ENCODE measurements at places on chromosomes 16 and 17.

GRCh38 chr17:10761281-10761680, 31.5 kb upstream of the TMEM220 start:
- DNase-seq = no peak

DNA sequence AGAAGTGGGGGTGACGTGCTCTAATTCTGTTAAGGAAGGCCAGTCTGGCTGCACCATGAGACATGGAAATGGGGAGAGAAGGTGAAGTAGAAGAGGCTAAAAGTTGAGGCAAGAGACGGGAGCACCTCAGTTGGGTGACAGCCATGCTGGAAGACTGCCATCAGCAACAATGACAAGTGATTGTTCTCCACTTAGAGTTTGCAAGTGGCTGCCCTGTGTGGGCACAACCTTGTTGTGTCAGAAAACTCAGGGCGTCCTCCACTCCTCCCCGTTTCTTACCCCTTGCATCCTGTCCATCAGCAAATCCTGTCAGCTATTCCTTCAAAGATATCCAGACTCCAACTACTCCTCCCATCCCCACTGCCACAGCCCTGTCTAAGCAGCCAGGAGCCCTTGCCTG, 17.6 kb downstream of the CES1 start:
- DNase-seq = no peak

GRCh38 chr17:19386051-19386929, 700 bp downstream of the MFAP4 start:
- peak; percentile 96 for DNase-seq

DNA sequence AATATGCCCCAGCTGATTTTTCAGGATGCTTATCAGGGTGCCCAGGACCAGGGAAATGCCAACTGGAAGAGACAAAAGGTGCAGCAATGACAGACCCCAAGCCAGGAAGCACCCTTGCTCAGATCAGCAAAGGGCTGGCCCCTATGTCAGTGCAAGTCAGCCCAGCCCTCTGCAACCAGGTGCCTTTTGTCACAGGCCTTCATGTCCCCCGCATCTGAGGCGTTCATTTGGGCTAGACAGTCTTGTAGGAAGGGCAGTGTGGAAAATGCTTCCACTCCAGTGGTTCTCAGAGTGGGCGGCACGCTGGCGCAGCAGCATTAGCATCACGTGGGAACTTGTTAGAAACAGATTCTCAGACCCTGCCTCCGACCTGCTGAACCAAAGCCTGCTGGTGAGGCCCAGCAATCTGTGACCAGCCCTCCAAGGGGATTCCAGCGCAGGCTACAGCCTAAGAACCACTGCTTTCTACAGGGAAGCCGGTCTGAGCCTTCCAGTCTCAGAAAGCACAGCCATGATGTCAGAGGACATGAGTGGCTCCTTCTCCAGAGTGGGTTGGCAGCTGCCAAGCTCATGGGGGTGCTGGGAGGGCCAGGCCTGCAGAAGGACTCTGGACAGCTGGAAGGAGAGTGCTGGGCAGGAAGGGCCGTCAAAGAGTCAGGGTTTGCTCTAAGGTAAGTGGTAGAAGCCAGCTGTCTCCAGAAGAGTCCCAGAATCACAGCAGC, 13.1 kb downstream of the SLC47A2 start:
- DNase-seq = no peak

- DNase-seq = no peak
Measured at GRCh38 chr16:71775949-71776348, 32.7 kb downstream of the AP1G1 start.

GRCh38 chr16:55035029-55035428, 104.4 kb downstream of the IRX5 start:
- peak; percentile 5 for DNase-seq

- DNase-seq = no peak
Measured at GRCh38 chr17:44942456-44942855, 5.1 kb downstream of the KIF18B start.

DNA sequence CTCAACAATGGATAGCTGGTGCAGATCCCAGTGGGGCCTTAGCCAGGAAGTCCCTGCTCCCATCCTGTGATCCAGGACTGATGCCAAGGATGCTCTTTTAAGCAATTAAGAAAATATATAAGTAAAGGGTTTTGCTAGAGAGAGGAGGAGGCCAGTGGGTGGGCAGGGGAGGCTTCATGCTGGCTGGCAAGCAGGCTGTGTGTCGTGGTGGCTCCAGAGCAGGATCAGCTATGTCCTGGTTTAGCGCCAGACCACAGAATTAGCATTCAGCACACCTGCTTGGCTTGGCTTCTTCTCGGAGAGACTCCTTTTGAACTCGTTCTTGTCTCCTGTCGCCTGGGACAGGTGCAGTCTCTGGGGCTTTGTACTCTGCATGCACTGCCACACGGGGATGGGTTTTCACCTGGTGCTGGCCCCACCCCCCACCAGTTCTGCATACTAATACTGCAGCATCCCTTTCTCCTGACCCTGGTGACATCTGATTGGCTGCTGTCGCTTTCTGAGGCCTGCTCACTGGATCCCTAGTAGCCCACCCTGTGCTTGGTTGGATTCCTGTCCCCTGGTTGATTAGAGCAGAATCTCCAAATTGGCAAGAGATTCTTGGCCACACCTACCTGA, 66.1 kb downstream of the PLD6 start:
- no peak for DNase-seq

DNA sequence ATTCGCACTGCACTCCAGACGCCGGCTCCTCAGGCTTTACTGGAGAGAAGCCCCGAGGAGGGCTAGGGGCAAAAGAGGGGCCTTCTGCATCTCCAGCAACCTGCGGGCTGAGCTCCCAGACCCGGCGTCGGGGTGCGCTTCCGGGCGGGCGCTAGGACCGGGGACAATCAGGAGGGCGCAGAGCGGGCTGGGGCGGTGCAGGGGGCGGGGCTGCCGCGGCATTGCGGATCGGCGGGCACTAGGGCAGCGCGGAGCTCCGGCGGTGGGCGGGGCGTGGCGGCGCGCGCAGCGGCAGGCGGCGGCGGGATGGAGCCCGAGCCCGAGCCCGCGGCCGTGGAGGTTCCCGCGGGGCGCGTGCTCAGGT, at the start of gene TSEN54:
Gene TSEN54, plus strand, starts transcription at position 274 of the 364 bp plus-strand sequence. Its CDS starts 33 bp downstream, at position 307.
- DNase-seq = peak; percentile 76

DNA sequence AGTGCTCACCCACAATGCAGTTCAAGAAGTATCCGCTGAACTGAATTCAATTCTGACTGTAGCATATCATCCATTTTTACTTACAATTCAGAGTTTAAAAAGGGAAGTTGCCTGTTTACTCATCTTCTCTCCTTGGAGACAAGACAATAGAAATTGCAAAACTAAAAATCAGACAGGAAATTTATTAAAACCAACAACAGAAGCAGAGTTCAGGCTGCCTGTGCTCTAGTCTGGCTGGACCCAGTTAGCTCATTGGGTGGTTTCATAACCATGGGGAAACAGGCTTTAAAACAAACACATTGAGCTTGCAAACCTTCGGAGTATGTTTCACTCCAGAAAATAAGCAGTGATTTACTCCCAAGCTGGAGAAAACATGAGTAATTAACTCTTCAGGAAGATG, 321.4 kb downstream of the GRIN2A start:
- peak; percentile 51 for DNase-seq

DNA sequence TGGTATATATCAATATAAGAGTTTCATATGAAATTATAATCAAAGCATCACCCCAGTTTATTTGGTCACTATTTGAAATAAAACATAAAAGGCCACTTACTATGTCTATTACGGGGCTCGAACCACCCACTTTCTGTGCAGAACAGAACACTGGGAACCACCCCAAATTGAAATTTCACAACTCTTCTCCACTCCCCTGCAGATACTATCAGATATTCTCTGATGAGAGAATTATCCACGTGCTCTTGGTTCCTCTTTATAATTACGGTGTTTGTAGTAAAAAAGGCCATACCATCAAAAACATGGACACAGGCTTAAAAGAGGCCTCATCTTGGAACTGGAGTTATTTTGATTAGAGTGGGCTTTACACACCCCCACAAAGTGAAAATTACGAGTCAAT, 82.8 kb downstream of the WDR59 start:
- no peak for DNase-seq

GRCh38 chr17:14950686-14951085, 314.4 kb downstream of the PMP22 start:
- DNase-seq = no peak

- DNase-seq = no peak
Measured at GRCh38 chr17:78401246-78401645, 22.8 kb downstream of the PGS1 start.

- no peak for DNase-seq
Measured at GRCh38 chr17:51913491-51914205, 244.9 kb downstream of the CA10 start.

DNA sequence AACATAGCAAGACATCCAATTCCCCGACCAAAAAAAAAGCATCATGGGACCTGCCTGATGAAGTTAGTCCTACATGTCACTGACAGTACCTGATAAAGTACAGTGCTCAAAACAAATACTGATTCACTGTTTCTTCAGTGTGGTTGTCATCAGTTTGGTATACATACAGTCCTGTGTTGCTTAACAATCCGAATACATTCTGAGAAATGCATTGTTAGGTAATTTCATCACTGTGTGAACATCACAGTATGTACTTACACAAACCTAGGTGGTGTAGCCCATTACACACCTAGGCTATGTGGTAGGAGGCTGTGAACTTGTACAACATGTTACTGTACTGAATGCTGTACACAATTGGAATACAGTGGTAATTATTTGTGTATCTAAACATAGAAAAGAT, 19.0 kb upstream of the FA2H start:
- DNase-seq = no peak

DNA sequence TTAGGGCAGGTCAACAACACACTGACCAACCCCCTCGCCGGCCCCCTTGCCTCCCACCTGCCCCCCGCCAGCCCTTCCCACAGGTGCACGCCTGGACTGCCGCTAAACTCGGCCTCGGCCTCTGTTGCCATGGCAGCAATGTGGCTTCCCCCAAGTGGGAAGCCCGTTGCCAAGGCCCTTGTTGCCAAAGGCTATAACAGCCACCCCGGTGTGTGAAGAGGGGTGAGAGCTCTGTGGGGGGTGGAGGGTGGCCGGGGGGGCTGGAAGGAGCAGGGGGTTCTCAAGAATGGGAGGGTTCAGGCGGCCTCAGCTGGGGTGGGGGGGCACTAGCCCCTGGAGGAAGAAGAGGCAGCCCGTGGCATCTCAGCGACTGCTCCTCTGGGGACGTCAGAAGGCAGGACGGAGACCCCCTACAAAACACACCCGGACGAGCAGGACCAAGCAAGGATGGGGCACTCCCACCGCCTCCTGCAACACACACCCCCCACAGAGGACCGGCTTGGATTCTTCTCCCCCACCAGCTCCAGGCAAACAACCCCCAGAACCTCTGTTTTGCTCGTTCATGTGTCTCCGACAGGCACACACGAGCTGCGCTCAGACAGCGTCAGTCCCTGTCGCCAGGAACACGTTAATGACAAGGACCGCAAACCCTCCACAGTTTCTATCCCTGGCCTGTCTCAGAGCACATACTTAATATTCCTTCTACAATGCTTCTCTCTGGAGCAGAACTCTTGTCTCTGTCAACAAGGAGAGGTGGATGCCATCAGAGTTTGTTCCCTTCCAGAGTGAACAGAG, 55.7 kb downstream of the ABR start:
- no peak for DNase-seq

DNA sequence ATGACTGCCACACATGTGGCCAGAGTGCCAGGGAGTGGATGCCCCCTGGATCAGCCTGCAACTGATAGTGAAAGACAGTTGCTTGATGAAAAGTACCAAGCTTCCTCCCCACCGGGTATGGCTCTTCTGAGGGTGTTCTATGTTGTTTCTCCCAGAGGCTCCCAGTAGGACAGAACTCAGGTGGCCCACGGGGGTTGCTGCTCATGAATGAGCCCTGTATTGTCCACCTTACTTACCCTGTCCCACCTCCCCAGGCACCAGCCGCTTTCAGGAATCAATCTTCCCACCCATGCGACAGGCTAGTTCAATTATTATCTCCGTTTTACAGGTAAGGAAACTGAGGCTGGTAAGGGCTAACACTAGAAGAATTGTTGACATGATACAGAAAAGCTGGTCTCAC, 34.9 kb upstream of the RGS9 start:
- DNase-seq = no peak

GRCh38 chr17:69350911-69351310, 24.0 kb upstream of the ABCA5 start:
- no peak for DNase-seq

- no peak for DNase-seq
Measured at GRCh38 chr16:86432048-86432447, 78.3 kb upstream of the FOXF1 start.

DNA sequence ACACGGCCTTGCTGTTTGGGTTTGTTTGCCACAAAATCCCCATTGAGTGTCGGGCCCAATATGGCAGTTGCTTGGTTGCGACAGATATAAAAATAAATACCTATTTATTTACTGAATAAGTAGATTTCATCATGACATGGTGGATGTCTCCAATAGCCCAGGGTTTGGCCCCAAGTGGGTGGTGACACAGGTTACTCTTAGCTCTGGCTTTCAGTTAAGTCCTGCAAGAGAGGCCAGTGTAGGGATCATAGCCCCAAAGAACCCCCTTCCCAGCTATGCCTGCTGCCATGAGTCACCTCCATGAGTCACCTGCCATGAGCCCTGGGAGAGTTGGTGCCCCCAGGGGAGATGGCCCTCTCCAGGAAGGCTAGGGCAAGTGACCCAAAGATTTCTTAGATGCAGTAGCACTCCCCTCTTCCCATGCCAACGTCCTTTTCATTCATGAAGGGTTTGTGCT, 78.7 kb upstream of the LGALS9 start:
- peak; percentile 68 for DNase-seq

GRCh38 chr16:75095204-75095621, 21.4 kb downstream of the LDHD start:
- no peak for DNase-seq

GRCh38 chr16:48381201-48381600, 4.0 kb downstream of the SIAH1 start:
- peak; percentile 42 for DNase-seq

GRCh38 chr16:27792486-27793248, 242.7 kb downstream of the KATNIP start:
- DNase-seq = no peak

DNA sequence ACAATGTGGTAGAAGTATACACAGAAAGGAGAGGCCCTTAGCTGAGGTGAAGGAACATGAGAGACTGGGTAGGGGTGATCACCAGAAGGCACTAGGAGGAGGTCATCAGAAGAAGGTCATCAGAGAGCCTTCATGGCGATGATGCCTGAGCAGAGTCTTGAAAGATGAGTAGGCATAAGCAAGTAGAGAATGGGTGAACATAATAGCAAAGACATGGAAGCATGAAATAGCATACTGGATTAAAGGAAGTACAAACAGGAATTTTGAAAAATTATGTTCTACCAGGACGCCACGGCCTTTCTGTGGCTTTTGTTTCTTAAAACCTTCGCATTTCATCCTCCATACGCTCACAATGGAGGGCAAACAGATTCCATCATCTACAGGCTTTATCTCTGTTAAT, 2.9 kb downstream of the IKZF3 start:
- no peak for DNase-seq

All from fibroblast of mammary gland (primary cell).